ENCODE measurements at places on chromosomes 5 and 9.

GRCh38 chr5:145407300-145408047 is 427.7 kb downstream of the PRELID2 start:
- no peak for DNase-seq

- DNase-seq = no peak
Measured at GRCh38 chr9:17810728-17811571, 232.1 kb downstream of the SH3GL2 start.

- no peak for DNase-seq
Measured at GRCh38 chr9:25353783-25354182, 324.5 kb downstream of the TUSC1 start.

DNA sequence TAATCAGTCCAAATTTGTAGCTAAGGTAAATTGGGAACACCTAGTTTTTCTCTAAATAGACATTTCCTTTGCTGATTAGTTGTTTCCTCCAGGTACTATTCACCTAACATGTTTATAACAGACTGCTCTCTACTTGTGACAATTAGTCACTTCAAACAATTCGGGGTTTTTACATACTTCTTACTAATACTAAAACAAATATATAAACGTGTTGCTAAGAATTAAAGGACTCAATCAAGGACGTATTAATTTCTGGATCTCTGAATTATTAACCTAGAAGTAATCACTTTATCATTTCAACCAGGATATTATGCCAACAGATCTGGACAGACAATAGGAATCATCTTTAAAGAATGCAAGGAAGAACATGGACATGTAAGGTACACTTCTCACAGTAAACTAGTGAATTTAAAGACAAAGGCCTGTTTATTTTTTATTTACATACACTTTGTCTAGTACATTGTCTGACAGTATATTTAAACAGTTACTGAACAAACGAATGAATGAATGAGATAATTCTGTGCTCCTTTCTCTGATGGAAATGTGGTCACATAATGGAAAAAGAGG is 22.3 kb downstream of the PJA2 start:
- DNase-seq = no peak

DNA sequence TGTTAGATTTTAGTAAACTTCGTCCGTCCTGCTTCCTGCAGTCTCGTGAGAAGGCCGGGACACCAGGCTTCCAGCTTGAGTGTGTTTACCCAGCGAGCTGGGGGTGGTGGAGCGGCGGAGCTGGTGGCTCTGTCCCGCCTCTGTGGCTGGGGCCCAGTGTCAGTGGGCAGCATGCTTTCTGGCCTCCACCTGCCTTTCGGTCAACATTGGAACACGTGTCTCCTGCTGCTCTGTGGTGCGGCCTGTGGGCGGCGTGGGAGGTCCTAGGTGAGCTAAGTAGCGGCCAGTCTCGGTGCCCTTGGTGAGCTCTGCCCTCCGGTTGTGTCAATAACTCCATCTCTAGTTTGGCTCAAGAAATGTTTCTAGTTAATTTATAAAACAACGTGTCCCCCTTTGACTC is 125.9 kb downstream of the GADD45G start:
- no peak for DNase-seq

GRCh38 chr9:93204470-93205043 is 20.6 kb downstream of the WNK2 start:
- peak; percentile 67 for DNase-seq

- DNase-seq = no peak
Measured at GRCh38 chr5:118990582-118990981, 2.2 kb upstream of the DTWD2 start.

DNA sequence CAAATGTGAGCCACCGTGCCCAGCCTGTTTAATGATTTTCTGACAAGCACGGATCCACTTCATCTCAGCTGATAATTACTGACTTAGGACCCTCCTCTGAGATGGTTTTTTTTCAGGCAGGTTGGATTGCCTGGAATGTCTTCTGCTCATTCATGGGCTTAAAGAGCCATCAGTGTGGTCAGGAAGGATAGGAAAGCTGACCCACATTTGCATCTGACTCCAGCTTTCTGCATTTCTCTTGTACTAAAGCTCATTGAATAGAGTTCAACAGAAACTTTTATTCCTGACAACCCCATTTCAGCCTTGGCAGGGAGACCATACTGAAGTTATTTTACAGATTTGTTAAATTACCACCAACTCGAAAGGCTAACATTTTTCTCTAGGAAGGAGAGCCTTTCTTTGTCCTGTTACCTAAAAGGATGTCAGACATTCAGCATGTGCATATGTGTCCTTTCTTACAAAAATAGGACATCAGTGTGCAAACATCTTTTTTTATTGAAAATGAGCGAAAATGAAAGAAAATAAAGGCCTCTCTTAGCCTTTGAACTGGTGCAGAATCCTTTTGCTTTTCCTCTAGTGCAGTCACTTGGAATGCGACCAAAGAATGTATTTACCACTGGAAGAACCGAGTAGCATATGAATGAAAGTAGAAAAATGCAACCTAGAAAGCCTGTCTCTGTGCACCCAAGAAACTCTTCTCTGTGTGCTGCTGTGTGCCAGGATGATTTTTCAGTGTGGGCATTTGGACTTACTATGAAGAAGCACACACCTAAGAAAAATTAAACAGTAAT is 26.6 kb downstream of the ADCY2 start:
- no peak for DNase-seq

DNA sequence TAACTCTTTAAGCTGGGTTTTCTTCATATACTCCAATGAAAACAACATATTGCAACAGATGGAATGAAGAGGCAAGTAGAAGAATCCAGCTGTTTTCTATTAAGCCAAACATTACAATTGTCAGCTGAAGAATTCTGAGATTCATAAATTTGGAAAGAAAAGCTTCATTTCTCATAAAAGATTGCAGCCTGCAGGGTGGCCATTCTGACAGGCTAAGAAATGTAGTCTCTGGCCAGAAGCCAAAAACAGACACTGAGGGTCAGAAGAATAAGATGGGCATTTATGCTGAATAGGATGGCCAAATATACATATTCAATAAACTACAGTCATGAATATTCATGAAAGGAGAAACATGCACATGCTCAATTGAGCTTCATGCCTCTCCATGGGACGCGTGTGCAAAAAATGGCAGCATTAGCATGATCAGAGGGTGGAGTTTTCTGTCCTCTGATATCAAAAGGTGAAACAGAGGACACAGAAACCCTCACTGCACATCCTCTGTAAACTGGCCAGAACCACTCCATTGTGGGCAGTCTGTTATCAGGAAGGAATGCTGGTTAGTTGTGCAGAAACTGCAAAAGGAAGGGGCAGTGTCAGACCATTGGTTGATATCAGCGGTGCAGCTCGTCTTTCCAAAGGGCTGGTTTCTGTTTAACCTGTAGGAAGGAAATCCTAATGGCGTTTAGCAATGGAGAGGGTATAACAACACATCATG is 50.2 kb downstream of the FXN start:
- no peak for DNase-seq

GRCh38 chr5:9370256-9370655 is 175.6 kb downstream of the SEMA5A start:
- DNase-seq = no peak

- no peak for DNase-seq
Measured at GRCh38 chr5:93902288-93902687, 160.9 kb upstream of the POU5F2 start.

GRCh38 chr5:63145167-63145566 is 566.5 kb downstream of the LRRC70 start:
- no peak for DNase-seq

- no peak for DNase-seq
Measured at GRCh38 chr5:15388866-15389265, 111.1 kb upstream of the FBXL7 start.

GRCh38 chr9:18935541-18935940 is 97.5 kb downstream of the SAXO1 start:
- no peak for DNase-seq

DNA sequence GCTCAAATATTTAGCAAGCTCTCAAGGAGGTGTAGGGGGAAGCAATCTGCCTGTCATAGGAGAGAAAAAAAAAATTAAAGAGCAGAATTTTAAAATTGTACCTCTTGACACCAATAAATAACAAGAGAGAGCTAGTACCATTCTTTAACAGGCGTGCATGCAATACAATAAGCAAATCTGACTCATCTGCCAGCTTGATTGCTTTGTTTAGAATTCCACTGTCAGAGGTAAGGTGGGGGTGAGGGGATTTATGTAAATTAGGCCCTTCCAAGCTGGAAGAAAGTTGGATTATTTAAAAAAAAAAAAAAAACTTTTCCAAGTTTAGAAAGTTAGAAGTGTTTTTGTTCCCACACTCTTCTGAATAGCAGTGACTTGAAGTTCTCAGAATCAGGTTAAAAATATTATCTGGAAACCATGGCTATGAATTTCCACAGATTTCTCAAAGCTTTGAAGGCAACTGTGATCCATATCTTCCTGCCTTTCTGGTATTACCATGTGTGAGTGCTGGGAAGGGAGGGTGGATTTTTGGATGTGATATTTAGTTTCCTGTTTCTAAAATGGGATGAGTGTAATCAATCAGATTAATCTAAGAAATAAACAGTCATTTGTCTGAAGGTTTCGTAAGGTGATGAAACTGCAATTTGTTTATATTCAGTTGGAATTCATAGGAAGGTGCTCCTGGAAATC is 477.5 kb downstream of the TLE4 start:
- no peak for DNase-seq

DNA sequence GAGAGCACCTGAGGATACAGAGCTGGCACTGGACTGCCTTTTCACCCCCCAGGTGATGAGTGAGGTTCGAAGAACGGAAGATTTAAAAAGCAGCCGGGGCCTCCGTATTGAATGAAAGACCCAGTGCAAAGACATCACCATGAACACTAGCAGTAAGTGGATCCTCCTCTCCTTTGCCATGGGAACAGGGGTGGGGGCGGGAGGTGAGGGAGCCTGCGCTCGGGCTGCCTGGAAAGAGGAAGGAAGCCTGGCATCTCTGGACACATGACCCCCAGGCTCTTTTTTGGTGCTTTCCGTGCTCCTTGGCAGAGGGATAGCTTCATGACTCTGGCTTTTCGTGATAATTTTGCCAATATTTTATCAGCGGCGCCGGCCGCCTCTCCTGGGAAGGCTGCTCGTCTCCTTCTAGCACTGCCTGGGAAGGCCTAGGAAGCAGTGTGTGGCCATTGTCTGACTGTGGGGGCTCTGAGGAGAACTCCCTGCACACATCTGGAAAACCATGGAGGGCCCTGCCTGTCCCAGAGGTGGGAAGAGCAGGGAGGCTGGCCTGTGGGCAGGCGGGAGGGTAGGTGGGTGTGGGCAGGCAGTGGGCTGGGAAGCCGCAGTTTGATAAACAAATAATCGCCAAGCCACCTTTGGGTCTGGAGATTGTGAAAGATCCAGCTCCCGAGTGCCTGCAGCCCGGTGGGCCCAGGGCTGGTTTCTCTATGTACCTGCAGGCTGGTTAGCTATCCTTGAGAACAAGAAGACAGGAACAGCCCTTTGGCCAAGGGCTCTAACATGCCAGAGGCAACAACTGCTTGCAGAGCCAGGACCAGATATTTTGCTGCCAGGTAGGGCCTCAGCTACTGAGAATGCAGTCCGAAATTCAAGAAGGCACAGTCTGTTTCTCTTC is 911 bp downstream of the ABLIM3 start:
- no peak for DNase-seq

DNA sequence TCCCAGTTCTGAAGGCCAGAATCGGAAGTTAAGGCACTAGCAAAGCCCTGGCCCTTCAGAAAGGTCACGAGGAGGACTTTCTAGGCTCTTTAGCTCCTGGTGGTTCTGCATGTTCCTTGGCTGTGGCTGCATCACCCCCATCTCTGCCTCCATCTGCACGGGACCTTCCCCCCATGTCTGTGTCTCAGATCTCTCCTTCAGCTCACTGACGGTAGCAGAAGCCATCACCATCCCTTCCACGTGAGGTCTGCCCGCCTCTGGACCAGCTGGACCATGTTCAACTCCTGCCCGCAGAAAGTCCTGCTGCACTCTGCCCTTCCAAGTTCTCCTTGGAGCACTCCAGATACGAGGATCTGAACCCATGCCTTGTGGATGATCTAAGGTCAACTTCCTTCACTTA is 242.9 kb upstream of the IRX1 start:
- DNase-seq = peak; percentile 43

GRCh38 chr5:6718718-6719117 is 5.5 kb downstream of the TENT4A start:
- DNase-seq = no peak
